ENCODE measurements at places on chromosomes 3 and 15.

DNA sequence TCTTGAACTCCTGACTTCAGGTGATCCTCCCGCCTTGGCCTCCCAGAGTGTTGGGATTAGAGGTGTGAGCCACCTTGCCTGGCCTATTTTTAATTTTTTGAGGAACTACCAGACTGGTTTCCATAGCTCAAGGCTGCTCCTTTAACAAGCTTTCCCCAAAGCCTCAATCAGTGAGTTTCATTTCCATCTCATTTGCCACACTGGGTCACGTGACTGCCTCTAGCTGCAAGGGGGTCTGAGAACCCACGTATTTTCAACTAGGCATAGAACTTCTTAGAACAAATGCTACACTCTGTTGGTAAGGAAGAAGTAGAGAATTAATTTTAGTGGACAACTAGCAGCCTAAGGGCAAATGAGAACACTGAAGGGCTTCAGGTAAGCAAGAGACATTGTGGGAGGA, 3.1 kb upstream of the CD276 start:
- DNase-seq = no peak

DNA sequence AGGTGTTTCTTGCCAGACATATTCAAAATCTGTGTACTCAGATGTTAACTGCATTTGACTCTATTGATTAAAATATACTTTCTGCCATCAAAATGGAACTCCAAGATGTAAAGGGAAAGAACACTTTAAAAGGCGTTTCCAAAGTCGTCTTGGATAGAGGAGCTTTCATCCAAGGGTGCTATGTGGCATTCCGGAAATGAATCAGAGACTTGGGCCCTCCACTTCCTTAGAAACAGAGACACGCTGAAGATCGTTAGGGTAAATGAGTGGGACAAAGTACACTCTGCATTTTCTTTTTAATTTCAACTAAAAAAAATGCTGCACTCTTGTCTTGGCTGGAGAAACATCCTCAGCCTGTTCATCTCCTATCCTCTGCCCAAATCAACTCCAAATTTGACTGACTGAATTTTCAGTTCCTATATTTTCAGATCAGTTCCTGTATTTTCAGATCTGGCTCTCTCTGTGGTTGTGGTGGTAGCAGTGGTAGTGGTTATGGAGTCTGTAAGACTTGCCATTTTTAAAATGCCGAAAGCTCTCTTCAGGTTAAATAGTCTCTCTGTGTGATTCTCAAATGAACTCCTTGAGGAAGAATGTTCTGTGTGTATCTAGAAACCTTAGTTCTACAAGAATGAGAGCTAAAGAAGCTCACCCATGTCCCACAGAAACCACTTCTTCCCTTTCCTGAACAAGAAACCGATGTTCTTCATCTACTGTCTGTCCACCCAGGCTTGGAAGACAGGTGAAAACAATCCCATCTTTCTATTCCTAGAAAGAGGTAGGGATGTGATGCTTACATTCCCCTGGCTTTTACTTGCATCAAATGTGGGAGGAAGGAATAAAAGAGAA, 156.8 kb upstream of the ICE2 start:
- DNase-seq = no peak

- DNase-seq = no peak
Measured at GRCh38 chr3:171284308-171285075, 175.7 kb downstream of the TNIK start.

DNA sequence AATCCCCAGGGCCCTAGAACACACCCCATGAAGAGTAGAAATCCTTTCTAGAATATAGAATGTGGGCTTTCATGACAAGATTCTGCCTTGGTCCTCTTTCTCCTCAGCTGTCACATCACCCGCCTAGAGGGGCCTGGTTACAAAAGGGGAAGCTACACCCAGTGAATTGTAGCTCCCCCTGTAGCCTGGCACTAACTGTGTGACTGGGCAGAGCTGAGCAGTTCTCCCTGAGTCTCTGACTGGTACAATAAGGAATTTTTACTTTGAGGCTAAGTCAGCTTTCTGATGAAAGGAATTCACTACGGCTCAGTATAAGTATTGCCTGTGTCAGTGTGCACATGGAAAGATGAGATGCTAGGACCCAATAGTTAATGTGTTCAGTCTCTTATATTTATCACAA, 28.7 kb upstream of the ZNF148 start:
- DNase-seq = no peak

DNA sequence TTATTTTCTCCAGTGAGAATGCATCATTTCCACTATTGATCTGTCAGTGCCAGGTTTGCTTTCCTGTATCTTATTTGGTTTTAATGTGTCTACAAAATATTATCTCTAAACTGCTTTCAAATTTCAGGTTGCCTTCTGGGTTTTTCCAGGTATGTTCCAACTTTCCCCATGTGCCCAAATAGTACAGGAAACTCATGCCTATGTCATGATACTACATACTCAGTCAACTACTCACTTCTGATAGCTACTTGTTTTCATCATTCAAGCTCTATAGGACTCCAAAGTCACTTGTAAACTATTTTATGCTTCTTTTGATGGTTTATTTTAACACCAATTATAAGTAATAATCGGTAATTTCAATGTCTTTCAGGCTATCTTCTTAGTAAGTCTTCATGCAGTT, 134.8 kb upstream of the TTC14 start:
- DNase-seq = no peak

GRCh38 chr3:82561784-82562183, 800.3 kb upstream of the GBE1 start:
- DNase-seq = no peak

GRCh38 chr3:182544542-182544941, 248.8 kb upstream of the ATP11B start:
- DNase-seq = no peak

DNA sequence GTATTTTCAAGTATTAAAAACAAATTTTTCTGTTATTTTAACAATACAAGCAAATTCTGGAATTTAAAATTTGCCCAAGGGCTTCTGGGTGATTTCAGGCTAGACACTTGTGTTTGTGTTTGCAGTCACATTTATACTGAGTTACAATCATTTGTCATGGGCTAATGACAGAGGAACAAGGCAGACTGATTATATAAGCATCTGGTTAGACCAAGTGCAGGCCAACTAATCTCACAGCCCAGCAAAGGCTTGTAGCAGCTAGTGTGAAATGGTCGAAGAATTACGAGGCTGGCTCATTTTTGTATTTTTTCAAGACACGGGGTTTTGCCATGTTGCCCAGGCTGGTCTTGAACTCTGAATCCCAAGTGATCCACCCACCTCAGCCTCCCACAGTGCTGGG, 52.1 kb downstream of the CMTM8 start:
- no peak for DNase-seq

DNA sequence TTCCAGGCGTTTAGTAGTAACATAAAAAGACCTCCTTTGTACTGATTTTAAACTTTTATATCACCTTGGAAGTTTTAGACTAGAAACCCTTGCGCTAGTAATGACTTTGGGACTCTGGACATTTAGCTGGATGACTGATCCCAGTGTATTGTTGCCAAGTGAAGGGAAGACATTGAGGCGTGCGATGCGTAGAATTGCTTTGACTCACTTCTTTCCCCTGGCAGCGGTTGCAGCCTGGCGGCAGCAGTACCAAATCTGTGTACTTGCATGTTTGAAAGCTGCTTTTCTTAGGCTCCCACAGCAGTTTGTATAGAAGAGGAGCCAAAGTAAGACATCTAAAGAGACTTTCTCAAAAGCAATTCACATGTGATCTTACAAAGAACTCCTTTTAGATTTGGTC, 151.6 kb downstream of the BBX start:
- no peak for DNase-seq

GRCh38 chr15:89197503-89197971, 23.8 kb downstream of the RLBP1 start:
- DNase-seq = peak; percentile 25

DNA sequence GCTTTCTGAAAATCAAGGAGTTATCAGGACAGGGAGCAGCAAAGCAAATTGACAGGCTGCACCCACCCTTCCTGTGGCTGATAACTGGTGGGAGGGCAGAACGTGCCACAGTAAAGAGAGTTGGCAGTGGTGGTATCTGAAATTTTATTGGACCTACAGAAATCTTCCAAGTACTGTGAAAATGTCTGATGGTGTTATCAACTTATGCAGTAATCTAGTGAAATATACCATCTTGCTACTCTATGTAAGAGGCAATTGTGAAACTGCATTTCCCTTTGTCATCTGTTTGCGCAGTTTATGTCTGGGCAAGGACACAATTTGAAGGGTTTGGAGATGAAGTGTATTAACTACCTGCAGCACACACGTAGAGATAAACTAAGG, 1.5 kb downstream of the PLCL2 start:
- DNase-seq = no peak

DNA sequence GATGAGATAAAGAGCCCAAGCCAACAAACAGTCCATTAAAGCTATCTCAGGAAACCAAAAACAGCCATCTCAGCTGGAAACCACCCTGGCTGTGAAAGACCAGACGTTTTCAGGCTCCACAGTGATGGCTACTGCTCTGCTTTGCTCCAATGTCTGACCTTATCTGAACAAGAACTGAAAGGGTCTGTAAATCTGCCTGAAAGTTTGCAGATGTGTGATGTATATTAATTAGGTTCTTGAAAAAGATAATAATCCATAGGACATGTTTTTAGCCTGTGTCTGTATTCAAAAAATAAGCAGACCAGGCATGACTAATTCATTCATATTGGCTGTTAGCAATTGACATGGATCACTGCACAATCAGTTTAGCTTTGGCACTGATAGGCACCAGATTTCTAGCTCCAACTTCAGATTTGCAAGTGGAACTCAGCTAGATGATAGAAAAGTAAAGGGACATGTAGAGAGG, 611.4 kb upstream of the NAALADL2 start:
- DNase-seq = no peak

DNA sequence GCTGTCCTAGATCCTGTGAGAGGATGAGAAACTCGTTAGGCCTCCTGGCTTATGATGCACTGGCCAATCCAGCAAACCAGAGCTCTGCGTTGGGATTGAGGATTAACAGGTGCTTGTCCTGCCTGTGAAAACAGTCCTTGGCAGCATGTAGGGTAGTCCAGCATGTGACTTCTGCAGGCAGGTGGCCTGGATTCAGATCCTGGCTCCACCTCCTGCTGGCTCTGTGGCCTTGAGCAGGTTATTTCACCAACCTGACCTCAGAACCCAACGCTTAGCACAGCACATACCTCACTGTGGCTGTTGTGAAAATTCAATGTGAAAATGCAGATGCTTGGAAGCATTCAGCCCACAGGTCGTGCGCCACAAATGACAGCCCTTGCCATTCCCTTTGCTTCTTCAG, 33.6 kb downstream of the PLA2G4D start:
- no peak for DNase-seq

- DNase-seq = no peak
Measured at GRCh38 chr3:859135-859534, 233.7 kb upstream of the CNTN6 start.

GRCh38 chr3:76222201-76222600, 436.9 kb upstream of the ZNF717 start:
- DNase-seq = no peak

GRCh38 chr3:32865383-32865782, 47.6 kb downstream of the TRIM71 start:
- no peak for DNase-seq

DNA sequence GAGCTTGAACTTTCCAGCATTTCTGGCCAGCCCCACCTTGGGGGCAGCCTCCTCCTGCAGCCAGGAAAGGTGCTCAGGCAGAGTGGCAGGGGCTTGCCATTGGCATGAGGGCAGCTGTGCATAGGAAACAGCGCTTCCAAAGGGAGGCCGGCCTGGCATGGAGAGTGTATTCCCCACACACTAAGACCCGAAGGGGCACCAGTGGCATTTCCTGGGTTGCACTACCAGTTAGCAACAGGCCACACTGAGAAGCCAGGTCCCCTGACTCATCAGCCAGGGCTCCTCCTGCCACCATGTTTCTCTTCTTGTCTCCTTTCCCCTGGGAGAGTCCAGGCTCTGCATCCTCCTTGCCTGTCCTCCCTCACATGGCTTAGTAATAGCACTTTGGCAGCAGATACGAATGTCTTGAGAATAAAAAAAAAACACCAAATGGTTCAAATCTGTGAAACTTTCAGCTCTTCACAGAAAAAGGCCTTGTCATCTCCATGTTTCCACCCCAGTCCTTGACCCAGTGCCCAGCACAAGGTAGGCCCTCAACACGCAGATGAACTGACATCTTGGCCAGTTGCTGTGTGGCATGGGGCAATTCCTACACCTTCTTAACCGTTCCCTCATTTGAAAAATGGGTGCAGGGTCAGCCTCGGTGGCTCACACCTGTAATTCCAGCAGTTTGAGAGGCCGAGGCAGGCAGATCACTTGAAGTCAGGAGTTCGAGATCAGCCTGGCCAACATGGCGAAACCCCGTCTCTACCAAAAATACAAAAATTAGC, 180.4 kb downstream of the SMAD6 start:
- no peak for DNase-seq

GRCh38 chr3:108487439-108487838, 23.0 kb downstream of the MYH15 start:
- DNase-seq = no peak

DNA sequence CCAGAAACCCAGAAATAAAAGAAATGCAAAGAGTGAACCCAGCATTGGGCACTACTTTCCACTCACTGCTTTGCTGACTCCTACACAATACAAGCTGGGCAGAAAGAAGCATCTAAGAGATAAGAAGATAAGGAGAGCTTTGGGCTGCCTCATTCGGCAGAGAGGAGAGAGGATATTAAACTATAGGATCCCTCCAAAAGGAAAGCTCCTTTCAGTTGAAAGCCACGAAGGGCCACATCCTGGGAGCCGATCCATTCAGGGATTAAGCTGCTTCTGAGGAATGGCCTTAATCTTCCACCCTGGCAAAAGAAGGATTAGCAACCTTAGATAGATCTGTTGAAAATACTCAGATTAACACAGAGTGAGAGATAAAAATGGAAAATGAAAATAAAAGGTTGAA, 274.9 kb upstream of the PPP2R3A start:
- DNase-seq = no peak

- DNase-seq = no peak
Measured at GRCh38 chr3:149247929-149248691, 26.5 kb upstream of the CP start.

GRCh38 chr15:77602800-77603199, 29.9 kb downstream of the LINGO1 start:
- DNase-seq = no peak

- no peak for DNase-seq
Measured at GRCh38 chr3:178966299-178967176, 105.1 kb downstream of the ZMAT3 start.
